ENCODE measurements at places on chromosomes 11 and 22.

- DNase-seq, result no peak
These were observed at the start of gene LIF for GRCh38 chr22:30245985-30246813. LIF (minus strand) TSS chr22:30246759; CDS start chr22:30246695, 64 bp downstream.

GRCh38 chr11:87597725-87598124 is 560.0 kb downstream of the TMEM135 start:
- DNase-seq, result peak; percentile 86

- DNase-seq, result no peak
These were observed 176.4 kb downstream of the FAM181B start for GRCh38 chr11:82557274-82557673.

- no peak for DNase-seq
These were observed 470.5 kb downstream of the SOX6 start for GRCh38 chr11:15885854-15886253.

GRCh38 chr11:116302756-116303155 is 470.0 kb downstream of the BUD13 start:
- no peak for DNase-seq

- no peak for DNase-seq
These were observed 255.2 kb upstream of the POU2AF2 start for GRCh38 chr11:110990311-110990710.

GRCh38 chr11:128482092-128482491 is 105.3 kb downstream of the ETS1 start:
- DNase-seq, result no peak

- DNase-seq, result no peak
These were observed 119.7 kb upstream of the BID start for GRCh38 chr22:17893900-17894535.

GRCh38 chr11:2442589-2442988 is 1.7 kb downstream of the TRPM5 start:
- DNase-seq, result no peak

- no peak for DNase-seq
These were observed 32.1 kb upstream of the TENM4 start for GRCh38 chr11:79472819-79473529.

DNA sequence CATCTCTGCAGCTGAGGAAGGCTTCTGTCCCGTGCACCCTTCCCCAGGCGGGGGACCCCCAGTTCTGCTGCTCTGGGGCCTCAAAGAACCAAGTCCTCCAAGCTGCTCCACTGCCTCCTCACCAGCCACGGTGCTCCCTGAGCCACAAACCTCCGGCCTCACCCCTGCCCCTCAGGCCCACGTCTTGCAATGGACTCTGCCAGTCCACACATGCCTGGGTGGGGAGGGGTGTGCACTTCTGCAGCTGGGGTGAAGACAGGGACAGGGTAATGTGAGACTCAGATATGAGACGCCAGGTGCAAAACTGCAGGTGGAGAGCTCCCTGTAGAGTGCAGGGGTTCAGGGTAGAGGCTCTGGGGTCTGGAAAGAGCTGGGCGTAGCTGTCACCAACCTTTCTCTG is 3.2 kb upstream of the PTDSS2 start:
- peak; percentile 57 for DNase-seq

GRCh38 chr11:117415358-117415896 is 87.8 kb downstream of the CEP164 start:
- no peak for DNase-seq

DNA sequence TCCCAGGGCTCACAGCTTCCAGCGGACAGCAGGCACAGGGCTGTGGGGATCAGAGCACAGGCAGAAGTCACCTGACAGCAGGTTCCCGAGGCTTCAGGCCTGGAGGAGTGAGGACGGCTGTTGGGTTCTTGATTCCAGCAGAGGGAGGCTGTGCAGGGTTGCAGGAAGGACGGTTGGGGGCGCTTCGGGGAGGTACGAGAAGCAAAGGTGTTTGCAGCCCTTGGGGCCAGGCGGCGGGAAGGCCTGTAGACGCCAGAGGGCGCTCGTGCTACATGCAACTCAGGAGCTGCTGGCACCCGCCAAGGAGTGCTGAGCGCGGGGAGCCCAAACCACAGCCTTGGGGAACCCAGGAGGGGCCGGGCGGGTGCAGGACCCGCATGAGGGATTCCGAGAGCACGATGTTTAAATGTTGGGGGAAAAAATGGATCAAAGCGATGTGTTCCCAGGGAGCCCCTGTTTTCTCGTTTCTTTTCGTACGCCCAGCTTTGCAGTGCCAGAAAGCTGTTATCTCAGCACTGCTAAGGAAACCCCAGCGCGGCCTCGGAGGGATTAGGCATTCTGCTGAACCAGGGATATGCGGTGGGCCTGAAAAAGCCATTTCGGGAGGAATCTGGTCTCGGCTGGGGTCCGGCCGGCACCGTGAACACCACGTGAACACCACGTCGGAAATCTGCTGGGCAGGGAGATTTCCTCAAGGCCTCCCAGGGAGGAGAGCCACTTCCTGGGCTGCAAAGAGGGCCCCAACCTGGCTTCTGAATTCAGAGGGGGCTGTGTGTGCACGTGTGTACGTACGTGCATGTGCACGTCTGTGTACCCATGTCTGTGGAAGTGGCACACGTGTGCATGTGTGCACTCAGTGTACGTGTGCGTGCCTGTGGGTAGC is 88.1 kb downstream of the KCNQ1 start:
- peak; percentile 97 for DNase-seq

GRCh38 chr11:8947230-8947943 is 4.6 kb upstream of the ASCL3 start:
- DNase-seq, result no peak

- DNase-seq, result no peak
These were observed 130.1 kb upstream of the ZC3H12C start for GRCh38 chr11:109963101-109963500.

GRCh38 chr11:121895919-121896318 is 220.1 kb downstream of the BLID start:
- no peak for DNase-seq

GRCh38 chr11:43823851-43824250 is 56.8 kb upstream of the ALKBH3 start:
- no peak for DNase-seq

- DNase-seq, result peak; percentile 41
These were observed 67.1 kb downstream of the SLC1A2 start for GRCh38 chr11:35352077-35352888.

GRCh38 chr11:45603946-45604682 is 61.3 kb downstream of the CHST1 start:
- DNase-seq, result peak; percentile 51

DNA sequence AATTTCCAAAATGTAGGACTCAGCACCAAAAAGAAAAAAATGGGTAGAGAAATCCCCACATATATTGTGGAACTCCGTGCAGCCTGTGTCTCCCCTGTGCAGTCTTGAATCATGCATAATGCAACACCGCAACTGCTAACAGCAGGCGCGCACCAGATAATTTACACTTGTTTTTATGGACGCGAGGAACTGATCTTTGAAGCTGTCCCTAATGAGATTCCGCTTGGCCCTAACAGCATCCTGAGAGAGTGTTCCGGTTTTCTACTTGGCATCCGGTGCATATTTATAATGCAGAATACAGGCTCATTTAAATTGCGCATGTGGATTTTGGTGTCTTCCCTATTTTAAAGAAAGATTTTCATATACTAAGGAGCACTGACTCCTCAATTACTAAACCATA is 21.1 kb downstream of the MPPED2 start:
- DNase-seq, result no peak

GRCh38 chr11:3018596-3018995 is 26.5 kb upstream of the NAP1L4 start:
- no peak for DNase-seq

DNA sequence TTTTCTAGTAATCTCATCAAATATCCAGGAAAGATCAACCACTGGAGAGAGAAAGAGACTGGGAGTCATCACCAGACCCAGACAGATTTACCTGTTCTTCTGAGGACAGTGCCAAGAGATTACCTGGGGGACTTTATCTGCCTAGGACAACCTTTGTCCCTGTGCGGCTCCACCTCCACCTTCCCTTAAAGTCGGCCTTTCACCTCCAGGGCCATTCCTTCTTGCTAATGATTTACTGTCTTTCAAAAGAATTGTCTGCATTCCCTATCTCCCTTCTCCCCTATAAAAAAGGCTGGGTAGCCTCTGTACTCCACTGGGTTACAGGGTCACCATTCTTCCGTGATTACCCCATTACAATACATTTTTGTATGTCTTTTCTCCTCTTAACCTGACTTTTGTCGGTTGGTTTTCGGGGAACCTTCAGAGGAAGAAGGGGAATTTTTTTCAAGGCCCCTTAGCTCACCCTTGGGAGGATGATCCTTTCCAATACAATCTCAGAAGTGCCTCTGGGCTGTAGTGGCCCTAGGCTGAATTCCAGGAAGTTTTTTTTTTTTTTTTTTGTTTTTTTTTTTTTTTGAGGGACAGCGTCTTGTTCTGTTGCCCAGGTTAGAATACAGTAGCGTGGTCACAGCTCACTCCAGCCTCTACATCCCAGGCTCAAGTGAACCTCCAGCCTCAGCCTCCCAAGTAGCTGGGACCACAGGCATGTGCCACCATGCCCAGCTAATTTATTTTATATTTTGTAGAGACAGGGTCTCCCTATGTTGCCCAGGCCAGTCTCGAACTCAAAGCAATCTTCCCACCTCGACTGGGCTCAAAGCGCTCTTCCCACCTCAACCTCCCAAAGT is 1.5 kb upstream of the HMOX1 start:
- DNase-seq, result peak; percentile 85

DNA sequence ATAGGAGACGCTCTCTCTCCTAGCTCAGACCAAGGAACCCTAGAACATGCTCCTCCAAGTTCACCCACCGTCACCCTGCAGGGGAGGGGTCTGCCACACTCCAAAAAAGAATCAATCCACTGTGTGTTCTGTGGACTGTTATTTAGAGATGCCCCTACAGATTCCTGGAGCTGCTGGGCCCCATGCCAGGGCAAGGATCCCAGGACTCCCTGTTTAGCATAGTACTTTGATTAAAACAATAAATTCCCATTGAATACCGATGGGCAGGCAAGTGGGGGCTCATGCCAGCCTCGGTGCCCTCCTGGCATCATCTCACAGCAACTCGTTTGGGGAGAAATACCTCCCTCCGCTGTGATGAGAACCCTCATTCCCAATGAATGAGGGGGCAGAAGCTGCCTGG is 247.5 kb downstream of the ST3GAL4 start:
- no peak for DNase-seq

GRCh38 chr11:117612177-117612576 is 184.8 kb downstream of the DSCAML1 start:
- no peak for DNase-seq

DNA sequence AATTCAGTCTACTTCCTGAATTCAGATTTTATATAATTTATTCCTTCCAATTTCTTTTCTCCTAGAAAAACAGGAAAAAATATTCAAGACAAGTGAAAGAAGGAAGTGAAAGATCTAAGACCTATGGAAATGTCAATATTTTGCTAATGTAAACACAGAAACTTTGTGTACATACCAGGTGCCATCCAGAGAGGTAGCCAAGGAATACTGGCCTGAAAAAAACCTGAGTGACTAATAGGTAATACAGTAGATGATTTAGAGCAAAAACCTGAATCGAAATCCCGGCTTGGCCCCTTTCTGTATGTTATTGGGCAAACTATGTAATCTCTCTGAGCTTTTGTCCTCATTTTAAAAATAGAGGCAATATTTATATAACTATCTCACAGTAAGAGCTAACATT is 59.2 kb upstream of the FSHB start:
- no peak for DNase-seq

DNA sequence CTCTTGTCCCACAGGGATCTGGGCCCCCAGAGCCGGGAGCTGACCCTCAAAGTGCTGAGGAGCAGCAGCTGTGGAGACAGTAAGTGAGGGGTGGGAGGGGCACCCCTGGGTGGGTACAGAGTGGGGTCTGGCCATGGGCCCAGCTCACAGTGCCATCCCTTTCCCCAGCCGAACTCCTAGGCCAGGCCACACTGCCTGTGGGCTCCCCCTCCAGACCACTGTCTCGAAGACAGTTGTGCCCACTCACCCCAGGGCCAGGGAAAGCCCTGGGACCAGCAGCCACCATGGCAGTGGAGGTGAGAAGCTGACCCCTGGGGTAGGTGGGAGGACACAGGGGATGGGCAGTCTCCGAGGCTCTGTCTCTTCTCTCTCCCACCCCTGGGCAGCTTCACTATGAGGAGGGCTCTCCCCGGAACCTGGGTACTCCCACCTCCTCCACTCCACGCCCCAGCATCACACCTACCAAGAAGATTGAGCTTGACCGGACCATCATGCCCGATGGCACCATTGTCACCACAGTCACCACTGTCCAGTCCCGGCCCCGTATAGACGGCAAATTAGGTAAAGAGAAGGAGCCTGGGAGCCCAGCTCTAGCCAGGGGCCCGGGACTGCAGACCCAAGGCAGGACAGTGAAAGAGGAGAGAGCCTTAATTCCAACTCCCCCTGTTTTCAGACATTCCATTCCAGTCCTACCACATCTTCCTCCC is 5.3 kb downstream of the C2CD2L start:
- DNase-seq, result no peak

All from islet precursor cell (in vitro differentiated cells).